Stimulated activated CD8-positive, alpha-beta memory T cell treated with anti-CD3 and anti-CD28 coated beads, Interleukin-4, amount 100 ng/mL, for 1 hour (primary cell): ENCODE measurements at places on chromosomes 1 and 21.

- DNase-seq = no peak
These were observed 601 bp downstream of the CCT8 start for GRCh38 chr21:29072873-29073221.

GRCh38 chr1:1020000-1020404 lies at the start of gene AGRN:
AGRN (plus strand) TSS chr1:1020120; CDS start chr1:1020173, 53 bp downstream.
- no peak for DNase-seq

DNA sequence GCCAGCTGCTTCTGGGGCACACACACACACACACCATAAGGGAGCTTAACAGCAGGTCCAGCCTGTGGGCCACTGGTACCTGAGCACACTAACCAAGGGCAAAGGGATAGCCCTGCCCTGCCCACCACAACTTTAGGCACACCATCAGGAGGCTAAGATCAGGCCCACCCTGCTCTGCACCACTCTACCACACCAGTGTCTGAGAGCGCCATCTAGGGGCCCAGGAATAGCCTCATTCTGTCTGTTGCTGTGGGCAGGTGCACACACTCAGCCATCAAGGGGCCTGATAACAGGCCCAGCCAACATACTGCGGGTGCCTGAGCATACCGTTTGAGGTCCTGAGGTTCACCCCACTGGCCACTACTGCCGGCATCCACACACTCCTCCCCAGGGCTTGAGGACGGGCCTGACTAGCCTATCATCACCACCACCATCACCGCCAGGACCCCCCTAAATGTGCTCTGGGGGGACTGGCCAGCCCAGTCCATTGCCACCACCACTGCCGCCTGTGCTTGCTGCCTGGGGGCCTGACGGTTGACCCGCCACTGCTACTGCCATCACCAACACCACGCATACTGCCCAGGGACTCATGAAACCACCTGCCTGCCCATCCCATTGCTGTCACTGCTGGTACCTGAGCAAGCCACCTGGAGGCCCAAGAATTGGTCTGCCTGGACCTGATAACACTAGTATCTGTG lies 31.3 kb downstream of the NSL1 start:
- no peak for DNase-seq

DNA sequence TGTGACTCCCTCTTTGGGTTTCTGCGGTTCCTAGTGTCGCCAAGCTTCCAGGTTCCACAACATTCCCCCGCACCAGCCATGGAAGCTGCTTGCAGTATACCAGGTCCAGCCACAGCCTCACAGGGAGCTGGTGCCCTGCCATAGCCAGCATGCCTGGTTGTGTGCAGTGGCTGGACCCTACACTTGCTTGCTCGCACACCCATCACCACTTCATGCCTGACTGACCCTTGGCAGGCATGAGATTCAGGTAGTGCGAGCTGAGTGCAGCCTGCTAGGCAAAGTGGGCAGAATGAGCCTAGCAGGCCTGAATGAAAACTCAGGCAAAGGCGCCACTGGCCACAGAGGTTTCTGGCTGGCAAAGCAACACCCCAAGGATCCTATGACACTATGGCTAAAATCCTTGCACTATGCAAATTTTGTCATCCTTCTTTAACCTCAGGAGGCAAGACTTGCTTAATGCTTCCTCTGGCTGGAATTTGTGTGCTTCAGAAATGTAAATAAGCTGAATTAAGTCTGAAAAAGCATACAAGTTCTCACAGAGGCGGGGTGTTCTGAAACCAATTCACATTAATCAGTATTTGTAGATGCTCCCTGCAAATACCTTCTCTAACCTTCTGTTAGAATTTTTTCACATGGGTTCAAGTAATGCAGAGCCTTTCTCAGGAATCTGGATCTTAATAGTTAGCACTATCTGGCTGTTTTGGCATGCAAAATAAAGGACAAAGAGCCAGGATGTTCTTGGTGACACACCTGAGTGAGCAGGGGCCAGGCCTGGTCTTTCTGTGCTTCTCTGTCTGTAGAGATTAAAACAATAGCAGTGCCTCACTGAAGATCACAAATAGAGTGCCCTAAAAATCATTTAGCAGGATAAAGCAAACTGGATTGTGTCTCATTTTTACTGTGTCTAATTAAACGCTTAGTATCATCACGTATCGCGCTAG lies 256.9 kb downstream of the GPATCH2 start:
- no peak for DNase-seq

DNA sequence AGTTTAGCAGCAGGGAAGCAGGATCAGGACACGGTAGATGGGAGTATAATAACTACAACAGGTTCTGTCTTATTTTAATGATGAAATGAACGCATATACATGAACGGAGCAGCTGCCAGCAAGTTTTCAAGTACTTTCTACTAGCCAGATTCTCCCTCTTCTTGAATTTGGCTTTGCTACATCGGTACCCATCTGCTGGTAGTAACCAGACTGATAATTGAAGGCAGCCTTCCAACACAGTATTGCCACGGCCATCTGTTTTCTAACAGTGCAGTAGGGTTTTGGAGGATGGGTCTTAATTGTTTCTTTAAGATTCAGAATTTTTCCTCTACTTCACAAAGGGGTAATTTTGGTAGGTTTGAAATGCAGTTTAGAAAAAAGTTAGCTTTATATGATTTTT lies 33.4 kb downstream of the CENPF start:
- DNase-seq = no peak

GRCh38 chr1:62176597-62177312 lies 17.9 kb upstream of the L1TD1 start:
- no peak for DNase-seq

GRCh38 chr1:226838456-226838855 lies 32.0 kb upstream of the PSEN2 start:
- DNase-seq = no peak

- no peak for DNase-seq
These were observed 54.4 kb upstream of the BCL10 start for GRCh38 chr1:85330711-85331290.

GRCh38 chr1:235504122-235504493 lies at the start of gene B3GALNT2:
B3GALNT2 (minus strand) TSS chr1:235504452; CDS start chr1:235504252, 200 bp downstream.
- DNase-seq = no peak

DNA sequence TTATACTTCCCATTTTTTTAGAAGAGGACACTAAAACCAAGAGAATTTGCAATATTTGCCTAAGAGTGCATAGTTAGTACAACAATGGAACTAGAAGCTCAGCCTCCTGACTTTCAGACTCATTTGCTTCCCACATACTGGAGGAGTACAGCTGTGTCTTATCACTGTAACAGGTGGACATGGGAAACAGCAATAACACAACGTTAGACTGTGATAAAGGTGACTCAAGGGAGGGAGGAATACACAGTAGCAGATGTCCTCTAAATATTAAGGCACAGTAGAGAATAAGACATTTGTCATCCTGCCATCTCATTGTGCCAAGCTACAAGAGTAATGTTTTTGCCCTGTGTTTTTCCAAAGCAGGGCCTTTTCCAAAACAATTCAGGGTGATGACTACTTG lies 55.4 kb upstream of the JAK1 start:
- DNase-seq = no peak

DNA sequence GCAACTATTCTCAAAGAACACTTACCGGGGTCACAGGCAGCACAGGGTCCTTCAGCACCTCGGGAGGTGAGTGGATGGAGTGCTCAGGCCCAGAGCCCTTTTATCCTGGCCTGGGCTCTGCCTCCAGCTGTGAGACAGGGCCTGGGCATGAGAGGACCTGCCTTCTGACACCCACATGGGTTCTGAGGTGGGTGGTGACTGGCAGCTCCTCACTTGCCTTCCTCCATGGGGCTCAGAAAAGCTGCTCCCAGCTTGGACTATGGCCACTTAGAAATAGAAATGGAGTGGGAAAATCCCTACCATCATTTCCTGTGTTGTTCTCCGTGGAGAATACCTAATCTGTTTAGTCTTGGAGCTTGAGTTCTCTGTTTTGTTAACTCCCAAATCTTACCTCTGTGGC lies at the start of gene LCE1C:
Gene LCE1C (minus strand): TSS at position 76 of the 400 bp plus-strand sequence. CDS start 1,173 bp downstream, outside the sequence.
- DNase-seq = no peak

DNA sequence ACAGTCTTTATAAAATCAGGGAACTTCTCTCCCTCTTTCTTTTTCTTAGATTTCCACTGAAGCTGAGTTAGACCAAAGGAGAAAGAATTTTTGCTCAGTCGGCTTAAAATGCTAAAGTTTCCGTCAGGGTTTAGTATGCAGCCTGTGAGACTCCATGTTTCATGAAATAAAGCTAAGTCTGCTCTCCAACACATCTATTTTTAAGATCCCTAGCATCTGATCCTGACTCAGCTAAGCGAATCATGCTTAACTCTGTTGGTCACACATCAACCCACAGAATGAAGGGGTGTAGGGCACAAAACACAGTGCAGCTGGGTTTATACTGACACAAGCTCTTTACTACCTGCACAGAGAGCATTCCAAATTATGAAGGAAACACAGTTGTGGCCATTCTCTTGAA lies 102.4 kb upstream of the ZNF281 start:
- DNase-seq = no peak

DNA sequence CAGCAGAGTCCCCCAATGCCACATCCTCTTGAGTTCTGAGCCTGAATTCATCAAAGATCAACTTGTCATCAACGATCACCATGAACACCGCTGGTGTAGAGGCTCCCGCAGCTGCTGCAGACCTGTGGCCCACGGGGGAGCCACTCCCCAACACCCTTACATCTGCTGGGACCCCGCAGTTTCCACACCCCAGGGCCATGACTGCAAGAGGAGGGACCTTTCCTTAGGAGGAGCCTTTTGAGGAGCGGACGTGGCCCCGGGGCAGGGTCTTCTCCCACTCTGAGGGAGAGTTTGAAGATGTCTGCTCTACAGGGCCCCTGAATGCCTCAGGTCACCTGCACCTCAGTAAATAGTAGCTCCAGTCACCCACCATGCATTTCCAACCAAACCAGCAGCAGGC lies 2.7 kb downstream of the PRDM15 start:
- DNase-seq = no peak

- DNase-seq = no peak
These were observed 208.1 kb downstream of the PRDM2 start for GRCh38 chr1:13908128-13908527.

GRCh38 chr1:19091196-19091953 lies 118.7 kb downstream of the UBR4 start:
- DNase-seq = no peak

DNA sequence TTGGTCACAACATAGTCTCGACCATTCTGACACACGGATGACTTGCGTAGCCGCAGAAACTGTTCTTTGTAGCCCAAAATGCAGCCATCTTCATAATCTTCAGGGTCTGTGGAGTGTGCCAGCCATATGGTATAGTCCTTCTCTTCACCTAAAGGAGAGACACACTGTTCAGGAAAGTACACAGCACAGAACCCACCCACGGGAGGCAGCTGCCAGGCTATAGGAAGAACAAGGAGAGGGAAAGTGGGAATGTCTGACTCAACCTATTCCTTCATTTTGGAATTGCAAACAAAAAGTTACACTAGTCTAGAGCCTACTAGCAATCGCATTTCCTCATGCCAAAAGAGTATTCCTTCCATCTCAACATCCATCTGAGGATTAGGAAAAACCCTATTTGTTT lies 16.2 kb upstream of the MYBPHL start:
- no peak for DNase-seq

DNA sequence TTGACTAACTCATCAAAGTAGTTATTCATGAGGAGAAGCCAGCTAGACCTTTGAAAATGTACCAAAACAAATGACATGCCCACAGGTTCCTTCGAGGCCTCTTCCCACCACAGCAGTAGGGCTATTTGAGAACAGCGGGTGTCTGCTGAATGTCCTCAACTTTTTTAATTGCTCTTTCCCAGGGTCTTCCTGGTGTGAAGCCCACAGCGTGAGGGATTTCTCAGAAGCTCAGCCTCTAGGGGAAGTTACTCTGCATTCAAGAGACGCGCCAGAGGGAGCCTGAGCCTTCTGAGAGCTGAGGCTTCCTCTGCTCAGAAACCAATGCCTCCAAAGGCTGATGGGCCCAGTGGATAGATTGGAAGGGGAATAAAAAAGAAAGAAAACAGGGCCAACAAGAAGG lies 153.6 kb downstream of the OLFM3 start:
- DNase-seq = no peak

DNA sequence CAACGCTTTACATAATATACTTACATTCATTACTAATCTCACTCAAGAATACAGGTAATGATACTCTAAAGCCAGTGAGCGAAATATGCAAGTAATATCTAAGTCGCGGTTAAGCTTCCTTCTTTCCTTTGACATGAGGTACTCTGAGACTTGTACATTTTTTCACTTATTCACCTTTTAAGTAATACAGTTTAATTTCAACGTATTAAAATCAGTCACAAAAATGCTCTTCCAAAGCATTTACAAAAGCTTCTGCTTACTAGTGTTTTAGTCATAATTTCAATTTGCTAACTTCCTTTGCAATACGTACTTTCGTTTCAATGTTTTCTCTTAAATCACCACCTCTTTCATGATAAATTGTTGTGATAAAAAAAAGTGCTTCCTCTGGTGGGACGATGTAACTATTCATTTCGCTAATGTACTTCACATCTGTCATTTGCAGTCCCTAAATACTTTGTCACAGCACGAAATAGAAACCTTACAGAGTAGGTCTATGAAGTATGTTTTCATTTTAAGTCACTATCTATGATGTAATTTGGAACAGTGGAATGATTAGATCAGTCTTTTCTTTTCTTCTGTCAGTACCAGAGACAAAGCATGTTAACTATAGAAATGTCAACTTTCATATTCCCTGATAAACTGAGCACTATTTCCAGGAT lies 34.0 kb upstream of the ADGRL4 start:
- no peak for DNase-seq

GRCh38 chr1:181135437-181135731 lies 46.9 kb downstream of the IER5 start:
- DNase-seq = no peak

- DNase-seq = no peak
These were observed 3.5 kb downstream of the OSCP1 start for GRCh38 chr1:36446746-36447145.

- DNase-seq = no peak
These were observed 30.5 kb upstream of the SCMH1 start for GRCh38 chr1:41272601-41273000.

GRCh38 chr1:202750761-202751160 lies 40.5 kb upstream of the SYT2 start:
- DNase-seq = no peak

- no peak for DNase-seq
These were observed 96.8 kb upstream of the CD55 start for GRCh38 chr1:207224666-207225065.

DNA sequence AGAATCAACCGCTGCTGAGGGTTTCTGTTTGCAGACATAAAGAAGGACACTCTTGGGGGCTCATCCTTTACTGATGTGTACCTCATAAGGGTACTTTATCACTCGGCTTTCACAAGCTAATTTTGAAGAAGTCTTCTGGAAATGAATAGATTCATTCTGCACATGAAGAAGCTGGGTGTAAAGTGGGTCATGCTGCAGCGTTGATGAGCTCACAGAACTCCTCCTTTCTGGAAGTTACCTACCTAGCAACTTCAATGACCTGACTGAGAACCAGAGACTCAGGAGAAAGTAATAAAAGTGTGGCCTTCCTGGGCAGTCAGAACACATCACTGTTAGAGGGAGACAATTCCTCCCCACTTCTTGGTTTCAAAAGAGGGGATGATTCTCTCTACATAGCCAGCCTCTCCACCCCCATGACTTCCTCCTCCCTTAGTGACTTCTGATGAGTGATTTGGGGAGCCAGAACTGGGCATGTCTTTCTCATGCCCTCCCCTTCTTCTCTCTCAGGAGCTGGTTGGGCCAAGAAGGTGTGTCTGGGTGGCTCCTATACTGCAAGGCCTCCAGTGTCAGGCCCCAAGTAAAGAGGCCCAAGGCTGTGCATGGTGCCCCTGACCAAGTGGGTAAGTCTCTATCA lies 27.0 kb downstream of the PCNX2 start:
- no peak for DNase-seq
